Activated CD4-positive, alpha-beta T cell treated with anti-CD3 and anti-CD28 coated beads for 36 hours (primary cell): ENCODE measurements at places on chromosomes 6 and 20.

GRCh38 chr20:53124075-53124551 is 152.0 kb downstream of the TSHZ2 start:
- DNase-seq, result no peak

DNA sequence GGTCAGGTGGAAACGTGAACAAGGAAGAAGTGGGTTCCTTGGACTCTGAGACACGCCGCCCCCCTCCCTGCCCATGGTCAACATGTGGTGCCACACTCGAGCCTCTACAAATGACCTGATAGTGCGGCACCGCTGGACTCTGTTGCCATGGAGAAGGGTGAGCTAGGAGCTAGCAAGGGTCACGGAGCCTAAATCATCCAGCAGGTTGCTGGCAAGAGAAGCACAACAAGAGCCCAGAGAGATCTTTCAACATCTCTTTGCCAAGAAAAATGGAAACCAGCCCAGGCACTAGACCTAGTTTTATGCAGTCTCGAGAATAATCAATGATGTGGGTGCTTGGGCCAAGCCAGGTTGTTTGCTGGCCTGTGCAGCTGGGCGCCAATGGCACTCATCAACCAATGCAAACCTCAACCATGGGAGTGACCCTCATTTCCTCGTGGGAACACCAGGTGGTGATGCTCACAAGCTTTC is 69.5 kb downstream of the NOL4L start:
- DNase-seq, result no peak

GRCh38 chr6:53014744-53015143 is 19.7 kb upstream of the GSTA4 start:
- no peak for DNase-seq

DNA sequence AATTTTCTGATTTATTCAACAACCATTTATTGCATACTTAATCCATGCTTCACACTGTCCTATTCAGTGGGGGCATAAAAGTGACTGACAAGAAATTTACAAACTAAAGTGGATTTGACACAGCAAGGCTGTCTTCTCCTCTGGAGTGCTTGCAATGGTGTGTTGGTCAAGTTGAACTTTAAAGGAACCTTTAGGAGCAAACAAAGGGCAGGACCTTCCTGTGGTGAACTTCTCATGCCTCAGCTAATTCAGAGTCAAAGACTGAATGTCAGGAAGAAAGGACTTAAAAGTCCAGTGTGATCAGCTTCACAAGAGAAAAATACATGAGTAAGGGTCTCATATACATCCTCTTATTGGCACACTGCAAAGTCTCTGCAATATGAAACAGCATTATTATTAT is 60.8 kb upstream of the TENT5A start:
- no peak for DNase-seq

DNA sequence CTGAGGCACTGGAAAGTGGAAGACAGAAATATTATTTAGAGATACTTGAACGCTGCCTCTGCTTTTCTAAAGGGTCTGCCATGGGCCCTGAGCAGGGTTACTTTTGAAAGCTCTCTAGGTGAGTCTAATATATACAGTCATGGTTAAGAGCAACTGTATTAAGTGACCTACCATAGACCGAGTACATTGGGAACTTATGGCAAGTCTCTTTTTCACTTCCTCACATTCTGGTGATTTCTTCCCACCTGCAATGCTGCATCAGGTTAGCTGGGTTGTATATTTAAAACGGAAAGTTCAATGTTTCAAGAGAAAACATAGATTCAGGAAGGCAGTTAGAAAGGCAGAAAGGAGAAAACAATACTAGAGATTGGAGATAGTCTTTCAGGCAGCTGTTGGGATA is 154.7 kb downstream of the PHF3 start:
- no peak for DNase-seq

GRCh38 chr6:74058606-74059005 is 362.6 kb downstream of the CD109 start:
- no peak for DNase-seq

DNA sequence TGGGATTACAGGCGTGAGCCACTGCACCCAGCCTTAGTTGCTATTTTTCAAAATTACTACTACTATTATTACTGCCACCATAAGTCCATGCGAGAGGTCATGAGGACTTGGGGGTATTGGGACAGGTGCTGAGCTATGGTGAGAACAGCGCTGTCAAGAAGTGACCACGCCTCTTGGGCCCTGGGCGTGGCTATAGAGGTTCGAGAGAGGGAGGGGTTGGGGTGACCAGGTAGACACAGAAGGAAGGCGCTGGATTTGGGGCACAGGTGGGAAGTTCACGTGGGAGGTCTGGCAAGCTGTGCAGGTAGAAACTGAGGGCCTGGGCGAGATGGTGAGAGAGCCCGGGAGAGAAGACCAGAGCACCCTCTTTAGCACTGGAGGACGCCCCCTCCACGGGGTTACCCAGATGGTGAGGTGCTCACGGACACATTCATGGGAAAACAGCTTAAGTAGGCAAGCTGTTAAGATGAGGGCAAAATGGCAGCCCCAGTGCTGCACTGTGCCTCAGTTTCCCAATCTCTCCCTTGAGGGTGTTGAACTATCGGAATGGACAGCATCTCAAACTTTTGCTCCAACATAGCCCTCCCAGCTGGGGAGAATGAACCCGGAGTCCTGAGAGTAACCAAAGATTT is 61.0 kb downstream of the RAB44 start:
- DNase-seq, result no peak

DNA sequence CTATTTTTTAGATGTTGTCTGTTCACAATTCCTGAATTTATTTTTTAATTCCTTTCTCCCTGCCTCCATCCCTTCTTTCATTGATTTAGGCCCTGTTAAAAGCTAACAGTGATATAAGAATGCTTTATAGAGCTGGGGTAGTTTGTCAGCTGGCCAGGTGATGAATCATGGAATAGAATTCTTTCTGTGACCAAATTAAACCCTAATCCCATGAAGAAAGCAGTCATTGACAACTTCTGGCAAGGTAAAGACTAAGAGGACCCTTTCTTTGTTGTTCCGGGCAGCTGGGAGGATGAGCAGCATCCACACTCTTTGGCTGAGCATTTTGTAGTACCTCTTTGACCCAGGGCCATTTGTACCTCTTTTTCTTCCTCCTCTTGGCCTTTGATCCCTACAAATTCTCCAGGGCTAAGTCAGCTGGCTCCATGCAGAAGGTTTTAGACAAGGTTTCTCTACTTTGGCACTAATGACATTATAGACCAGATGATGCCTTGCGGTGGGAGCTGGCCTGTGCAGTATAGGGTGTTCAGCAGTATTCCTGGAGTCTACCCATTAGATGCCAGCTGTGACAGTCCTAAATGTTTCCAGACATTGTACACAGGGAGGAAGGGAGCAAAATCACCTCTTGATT is 102.9 kb downstream of the SLX4IP start:
- no peak for DNase-seq

GRCh38 chr6:150001295-150002008 is 23.9 kb downstream of the RAET1L start:
- peak; percentile 48 for DNase-seq

GRCh38 chr6:158377860-158378259 is 65.6 kb downstream of the TULP4 start:
- no peak for DNase-seq

DNA sequence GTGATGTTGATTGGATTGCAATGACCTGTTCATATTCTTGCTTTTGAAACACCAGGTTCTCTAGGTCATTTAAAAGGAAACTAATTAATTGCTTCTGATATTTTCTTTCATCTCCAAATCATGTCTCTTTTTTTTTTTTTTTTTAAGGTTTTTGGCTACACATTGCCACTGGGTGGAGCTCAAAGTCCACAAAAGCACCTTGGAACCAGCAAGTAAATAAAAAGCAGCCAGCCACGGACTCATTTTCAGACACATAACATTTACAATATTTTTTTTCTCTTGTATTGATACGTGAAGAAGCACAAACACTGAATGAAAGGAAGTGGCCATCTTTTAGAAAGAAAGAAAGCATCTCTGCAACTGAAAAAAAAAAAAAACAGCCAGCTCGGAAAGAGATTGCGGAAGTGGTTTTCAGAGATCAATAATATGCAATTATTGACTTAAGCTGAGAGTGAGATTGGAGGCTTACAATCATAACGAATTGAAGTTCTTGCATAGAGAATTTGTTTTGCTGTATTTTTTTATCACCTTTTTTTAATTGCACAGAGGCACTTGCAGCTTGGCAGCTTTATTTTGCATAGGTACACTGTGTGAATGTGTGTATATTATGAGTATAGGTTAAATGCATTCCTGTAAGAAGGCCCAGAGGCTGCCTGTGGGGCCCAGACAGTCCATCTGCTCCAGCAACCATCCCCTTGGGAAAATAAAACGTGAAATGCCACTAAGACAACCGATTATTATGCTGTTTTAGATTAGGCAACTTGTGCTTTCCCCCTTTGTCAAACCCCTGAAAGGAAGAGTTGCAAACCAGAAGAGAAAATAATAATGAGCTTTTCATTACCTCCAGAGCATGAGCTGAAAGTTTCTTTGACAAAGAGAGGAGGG is 28.2 kb downstream of the CGA start:
- peak; percentile 61 for DNase-seq

GRCh38 chr6:33430991-33431879 is 11.4 kb downstream of the SYNGAP1 start:
- DNase-seq, result peak; percentile 89

GRCh38 chr20:59620860-59621505 is 16.6 kb downstream of the PHACTR3 start:
- DNase-seq, result no peak

DNA sequence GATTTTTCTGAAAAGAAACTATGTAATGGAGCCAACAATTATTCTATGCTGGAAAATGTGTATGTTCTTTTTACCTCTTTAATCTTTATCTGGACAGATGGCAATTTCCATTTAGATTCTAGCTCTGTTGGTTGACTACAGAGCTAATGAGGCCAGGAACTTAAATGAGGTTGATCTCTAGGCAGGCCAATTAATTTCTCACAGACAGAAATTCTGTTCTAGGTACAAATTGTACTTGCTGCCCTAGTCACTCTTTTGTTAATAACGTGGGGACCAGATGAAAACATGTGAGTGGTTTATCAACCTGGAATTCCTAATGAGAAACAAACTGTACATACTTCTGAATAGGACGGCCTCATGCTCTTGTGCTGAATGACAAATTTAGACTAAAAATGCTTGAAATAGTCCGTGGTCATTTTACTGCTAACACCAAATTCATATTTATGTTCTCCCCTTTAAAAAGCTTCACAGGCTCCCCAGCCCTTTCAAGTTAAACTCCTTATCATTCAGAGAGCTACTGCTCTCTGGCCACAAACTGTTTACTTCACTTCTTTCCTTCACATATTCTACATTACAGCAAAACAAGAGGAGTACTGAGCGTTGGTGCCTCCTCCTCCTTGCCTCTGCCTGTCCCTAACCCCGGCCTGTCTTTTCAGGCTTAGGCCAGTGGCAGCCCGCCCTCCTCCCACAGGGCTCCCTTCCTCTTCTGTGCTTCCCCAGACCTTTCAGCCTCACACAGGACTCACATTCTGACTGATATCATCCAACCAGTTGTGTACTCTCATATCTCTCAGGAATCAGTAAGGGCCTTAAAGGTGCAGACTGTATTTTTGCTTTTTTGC is 41.4 kb downstream of the DTNBP1 start:
- peak; percentile 45 for DNase-seq

DNA sequence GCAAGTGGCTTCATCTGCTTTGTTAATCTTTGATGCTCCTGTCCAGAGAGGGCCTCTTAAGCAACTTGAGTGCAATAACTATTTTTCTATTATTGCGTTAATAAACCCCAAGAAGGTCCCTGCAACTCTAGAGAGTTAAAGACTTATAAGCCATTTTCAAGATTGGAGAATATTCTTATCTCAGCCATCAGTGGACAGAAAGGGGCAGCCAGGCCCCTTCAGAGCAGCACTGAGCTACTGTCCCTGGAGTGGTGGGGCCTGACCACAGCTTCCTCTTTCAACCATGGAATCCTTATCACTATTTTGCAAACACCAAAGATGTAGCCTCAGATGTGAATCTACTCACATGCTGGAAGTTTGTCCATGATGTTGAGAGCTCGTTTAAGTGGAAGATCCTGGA is 2.8 kb upstream of the MAS1L start:
- DNase-seq, result no peak

- DNase-seq, result no peak
These were observed 30.6 kb downstream of the ARID1B start for GRCh38 chr6:156807795-156808194.

GRCh38 chr20:41119614-41120561 is 17.5 kb upstream of the PLCG1 start:
- DNase-seq, result no peak

DNA sequence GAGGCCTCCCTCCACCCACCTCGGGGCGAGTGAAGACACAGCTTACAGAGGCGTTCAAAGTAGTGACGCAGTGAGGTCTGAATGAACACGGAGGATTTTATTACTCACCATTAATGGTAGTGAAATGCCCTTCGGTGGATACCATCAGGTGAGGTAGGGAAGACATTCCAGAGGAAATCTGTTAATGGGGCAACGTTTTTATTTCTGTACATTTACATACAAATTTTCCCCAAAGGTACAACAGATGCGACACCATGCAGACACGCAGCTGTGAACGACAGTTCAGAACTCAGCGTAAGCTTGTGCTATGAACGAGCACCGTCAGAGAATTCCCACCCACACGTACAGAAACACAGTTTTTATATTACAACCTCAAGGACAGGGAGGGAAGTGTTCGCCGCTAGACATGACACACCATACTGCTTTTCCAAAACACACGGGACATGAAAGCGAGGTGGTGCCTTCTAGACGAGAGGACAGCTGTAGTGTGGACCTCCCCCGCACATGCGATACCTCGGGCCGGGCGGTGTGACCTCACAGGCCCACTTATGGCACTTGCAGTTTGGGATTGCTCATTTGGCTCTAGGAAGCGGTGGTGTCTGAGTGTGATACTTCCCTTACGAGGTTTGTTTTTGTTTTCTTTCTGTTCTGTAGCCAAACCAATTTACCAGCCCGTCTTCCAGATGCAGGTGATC is 10.7 kb downstream of the PSMG4 start:
- peak; percentile 45 for DNase-seq

DNA sequence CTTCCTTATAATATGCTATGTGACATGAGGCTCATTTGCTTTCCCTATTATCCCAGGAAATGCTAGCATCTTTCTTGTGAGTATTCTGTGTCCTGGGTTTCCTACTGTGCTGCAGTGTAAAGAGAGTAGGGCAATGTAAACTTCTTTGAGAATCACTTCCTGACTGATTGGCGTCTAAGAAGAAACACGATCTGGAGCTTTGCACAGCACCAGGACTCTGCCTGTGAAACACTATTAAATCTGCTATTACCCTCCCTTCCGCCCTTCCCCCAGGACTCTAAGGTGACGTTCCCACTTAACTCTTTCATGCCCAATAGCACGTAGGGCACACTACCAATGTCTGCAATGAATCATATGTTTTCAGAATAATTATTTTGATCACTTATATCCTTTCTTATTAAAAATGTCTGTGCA is 607.3 kb upstream of the CITED2 start:
- DNase-seq, result no peak

DNA sequence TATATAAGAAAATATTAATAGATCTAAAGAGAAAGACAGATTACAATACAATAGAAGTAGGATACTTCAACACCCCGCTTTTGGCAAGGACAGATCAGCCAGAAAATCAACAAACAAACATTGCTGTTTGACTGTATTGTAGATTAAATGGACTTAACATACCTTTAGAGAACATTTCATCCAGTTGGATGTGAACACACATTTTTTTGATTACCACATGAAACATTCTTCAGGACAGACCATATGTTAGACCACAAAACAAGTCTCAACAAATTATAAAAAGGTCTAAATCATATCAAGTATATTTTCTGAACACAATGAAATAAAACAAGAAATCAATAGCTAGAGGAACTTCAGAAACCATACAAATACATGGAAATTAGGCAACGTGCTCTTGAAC is 148.2 kb downstream of the TRMT11 start:
- no peak for DNase-seq

- no peak for DNase-seq
These were observed 27.3 kb downstream of the SNX5 start for GRCh38 chr20:17941087-17941825.
